SK-N-SH treated with all-trans-retinoic acid at 6 μM for 48 hours (cell line): ENCODE measurements at places on chromosomes 7 and 10.

DNA sequence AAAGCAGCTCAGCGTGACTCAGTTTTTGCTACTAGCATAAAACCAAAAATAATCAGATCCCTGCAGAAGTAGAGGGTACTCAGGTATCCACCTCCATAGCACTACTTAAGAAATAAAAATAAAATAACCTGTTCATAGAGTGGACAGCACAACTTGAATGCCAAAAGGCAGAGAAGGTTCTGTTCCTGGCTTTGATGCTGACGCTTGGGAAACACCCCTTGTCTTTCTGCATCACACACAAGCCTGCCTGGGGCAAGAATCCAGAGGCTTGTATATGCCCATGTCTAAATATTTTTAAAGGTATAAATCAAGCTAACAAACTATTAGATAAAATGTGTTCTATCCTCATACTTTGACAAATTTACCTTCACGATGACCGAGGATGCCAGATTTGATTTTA lies 207.3 kb downstream of the KIAA1217 start:
- ATAC-seq: no peak

- ATAC-seq: no peak
These were observed 45.1 kb downstream of the TMEM60 start for GRCh38 chr7:77753173-77753572.

DNA sequence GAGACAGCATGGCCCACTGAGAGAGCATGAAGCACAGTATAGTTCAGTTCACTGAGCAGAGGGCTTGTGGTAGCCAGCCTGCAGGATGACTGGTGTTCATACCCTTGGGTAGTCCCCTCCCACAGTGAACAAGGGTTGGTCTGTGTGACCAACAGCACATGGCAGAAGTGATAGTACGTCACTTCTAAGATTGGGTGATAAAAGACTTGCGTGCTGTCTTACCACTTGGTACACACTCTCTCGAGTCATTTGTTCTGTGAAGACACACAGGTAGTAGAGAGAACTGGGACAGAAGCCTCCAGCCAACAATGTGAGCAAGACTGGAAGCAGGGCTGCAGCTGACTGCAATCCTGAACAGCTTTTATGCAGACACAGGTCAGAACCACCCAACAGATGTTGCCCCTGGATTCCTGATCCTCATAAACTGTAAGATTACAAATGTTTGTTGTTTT lies 14.6 kb downstream of the EPC1 start:
- ATAC-seq: peak; percentile 40

DNA sequence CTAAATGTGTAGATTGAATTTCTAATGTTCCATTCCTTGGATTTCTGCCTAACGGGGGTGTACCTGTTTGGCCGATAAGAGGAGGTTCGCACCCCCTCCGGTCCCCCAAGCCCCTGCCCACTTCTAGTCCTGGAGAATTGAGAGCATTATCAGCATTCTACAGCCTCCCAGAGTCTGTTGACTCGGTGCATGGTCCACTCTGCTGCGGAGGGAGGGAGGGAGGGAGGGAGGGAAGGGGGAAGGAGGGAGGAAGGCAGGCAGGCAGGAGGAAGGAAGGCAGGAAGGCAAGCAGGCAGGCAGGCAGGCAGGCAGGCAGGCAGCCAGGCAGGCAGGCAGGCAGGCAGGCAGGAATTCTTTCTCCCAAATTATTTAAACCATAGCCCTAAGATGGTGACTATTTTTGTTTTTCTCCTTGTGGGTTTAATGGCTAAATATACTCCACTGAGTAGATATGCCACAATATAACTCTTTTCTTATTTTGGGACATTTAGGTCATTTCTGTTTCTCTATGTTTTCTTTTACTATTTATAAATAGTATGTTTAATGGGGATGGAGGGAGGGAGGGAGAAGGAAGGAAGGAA lies 69.5 kb upstream of the CHST15 start:
- ATAC-seq: no peak

DNA sequence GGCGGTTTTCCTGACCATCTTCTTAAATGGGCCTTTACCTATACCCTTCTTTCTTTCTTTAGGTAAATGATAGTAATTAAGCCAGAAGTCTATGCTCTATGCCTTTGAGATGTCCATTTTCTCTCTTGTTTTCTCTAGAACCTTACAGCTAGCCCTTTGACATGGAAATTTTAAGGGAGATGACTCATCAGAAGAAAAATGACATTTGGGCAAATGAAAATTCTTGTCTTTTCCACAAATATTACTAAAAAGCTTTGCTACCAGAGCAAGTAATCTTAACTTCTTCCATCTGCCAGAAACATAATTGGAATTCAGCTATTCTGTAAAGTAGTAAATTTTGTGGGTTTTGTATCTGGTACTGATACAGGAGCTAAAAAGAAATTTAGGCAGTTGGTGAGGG lies 59.5 kb downstream of the CCDC3 start:
- ATAC-seq: no peak

- ATAC-seq: no peak
These were observed 277.4 kb downstream of the CCSER2 start for GRCh38 chr10:84605802-84606201.

DNA sequence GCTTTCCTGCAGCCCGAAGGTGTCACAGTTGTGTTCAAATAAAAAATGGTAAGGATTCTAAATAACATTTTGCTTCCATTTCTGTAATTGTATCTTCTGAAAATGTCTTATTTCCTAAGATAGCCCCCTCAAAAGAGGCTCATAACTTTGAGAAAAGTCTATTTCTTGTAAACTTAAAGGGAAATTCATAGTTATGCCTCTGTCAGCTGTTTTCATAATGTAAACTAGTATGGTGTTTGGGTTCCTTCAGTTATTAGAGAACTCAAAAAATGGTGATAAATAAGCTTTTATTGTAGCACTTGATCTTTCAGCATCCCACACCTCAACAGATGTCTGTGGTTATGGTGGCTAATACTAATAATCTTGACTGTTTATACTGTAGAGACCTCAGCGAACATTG lies 57.1 kb downstream of the KLHDC10 start:
- ATAC-seq: no peak; the same call in 1 of the 3 replicates

GRCh38 chr10:109961174-109962001 lies 38.1 kb upstream of the XPNPEP1 start:
- ATAC-seq: peak; percentile 12

GRCh38 chr10:120600871-120601649 lies 144.0 kb downstream of the PLPP4 start:
- ATAC-seq: peak; percentile 91

- ATAC-seq: 0 out of 3 replicates have a peak, but pooled peaks have one; percentile 12
These were observed 25.2 kb downstream of the TMEM120A start for GRCh38 chr7:75969182-75969581.

DNA sequence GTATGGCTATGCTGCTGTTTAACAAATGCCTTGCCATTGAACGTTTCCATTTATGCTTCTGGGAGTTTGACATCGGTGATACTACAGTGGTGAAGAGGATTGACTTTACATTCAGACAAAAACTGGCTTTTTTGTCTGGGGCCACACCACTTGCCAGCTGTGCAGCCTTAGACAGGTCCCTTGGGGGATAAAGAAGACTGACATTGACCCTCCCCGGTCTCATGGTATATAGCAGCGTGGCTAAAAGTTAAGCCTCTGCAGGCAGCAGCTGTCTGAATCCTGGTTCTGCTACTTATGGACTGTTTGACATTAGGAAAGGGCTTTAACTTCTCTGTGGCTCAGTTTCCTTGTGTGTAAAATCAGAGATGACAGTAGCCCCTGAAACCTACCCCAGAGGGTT lies 42.0 kb upstream of the PTF1A start:
- no peak for ATAC-seq

- no peak for ATAC-seq
These were observed 48.1 kb downstream of the SORBS1 start for GRCh38 chr10:95513008-95513589.

DNA sequence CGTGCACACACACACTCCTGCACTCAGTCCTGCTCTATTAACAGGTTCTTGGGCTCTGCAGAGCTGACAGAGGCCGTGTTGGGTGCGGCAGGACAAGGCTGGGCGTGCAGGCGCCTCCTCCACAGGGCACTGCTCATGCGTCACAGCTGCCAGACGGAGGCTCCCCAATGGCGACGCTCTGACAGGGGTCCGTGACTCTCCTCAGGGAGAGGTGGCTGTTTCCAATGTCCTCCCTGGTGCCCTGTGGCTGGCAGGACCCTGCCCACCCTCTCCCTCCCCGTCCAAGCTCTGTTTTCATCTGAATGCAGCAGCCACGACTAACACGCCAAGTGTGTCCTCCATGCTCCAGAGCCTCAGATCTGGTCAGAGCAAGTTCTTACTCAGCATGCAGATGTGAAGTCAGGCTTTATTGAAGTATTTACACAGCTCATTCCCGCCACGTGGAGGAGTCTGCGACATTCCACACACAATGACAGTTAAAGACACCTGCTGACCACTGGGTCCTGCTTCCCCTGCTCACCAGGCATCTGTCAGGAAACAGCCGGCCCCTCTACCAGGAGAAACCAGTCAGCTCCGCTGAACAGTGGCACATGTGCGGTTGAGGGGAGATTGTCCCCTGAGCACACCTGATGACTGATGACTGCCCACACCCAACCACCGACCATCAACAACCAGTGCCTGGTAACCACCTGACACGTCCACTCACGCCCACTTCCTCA lies 116.7 kb downstream of the VIPR2 start:
- no peak for ATAC-seq

GRCh38 chr7:47574482-47575329 lies 7.2 kb downstream of the TNS3 start:
- ATAC-seq: no peak

DNA sequence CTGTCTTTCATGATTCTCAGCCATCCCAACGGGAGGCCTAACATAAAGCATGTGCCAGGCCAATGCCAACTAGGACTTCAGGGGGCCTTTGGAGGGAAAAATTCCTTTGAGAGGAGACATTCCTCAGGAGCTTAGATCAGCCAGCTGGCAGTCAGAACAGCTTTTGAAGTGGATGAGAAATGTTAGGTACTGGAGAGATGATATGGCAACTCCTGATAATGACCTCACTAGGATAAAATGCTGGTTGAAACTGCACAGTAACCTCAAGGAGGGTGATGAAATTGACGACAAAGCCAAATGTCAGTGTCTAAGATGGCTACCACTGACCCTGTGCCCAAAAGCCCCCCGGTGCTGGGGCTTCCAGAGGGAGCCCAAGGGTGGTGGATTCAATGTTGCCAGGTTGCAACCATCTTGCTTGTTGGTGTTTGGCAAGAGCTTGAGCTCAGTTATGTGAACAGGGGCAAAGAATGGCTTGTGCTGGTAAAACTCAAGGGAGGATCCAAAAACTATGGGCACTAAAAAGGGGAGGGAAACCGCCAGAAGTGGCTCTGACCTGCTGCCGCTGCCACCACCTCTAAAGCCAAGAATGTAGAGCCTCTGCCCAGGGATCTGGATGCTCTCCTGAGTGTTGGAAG lies 121.2 kb downstream of the UBE2H start:
- ATAC-seq: peak; percentile 83

DNA sequence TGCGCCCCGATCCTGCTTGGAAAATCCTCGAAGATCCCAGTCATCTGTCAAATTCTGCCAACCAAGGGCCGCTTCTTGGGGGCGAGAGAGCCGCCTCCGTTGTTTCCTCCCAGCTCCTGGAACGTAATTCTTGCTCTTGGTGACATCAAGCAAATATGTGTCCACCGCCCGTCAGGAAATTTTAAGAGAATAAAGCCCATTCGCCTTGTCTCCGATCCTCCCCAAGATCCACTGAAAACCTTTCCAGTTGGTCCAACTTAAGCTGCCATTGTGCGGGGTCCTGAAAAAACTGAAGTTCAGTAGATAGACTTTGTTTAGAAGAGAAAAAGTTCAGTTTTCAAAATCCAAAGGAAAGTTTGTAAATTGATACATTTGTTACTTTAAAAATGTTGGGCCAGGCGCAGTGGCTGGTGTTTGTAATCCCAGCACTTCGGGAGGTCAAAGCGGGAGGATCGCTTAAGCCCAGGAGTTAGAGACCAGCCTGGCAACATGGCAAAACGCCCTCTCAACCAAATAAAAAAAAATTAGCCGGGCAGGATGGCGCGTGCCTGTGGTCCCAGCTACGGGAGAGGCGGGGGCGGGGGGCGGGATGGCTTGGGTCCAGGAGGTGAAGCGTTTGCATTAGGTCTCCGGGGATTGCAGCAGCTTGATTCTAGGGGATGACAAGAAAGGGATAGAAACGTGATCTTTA lies 1.0 kb upstream of the ZNF800 start:
- no peak; the same call in 2 of the 3 replicates for ATAC-seq

GRCh38 chr7:106778656-106779250 lies 86.3 kb upstream of the PIK3CG start:
- no peak for ATAC-seq
